Activated CD4-positive, alpha-beta T cell treated with anti-CD3 and anti-CD28 coated beads, Interleukin-2, amount 10 ng/mL, durations not matched to agents 24 days and 14 days (primary cell): ENCODE measurements at places on chromosomes 3 and 15. TPM values are rescaled to one million over a fixed set of nuclear protein-coding genes. Genes with fewer than 3 reads are reported as not detected.
A peak's percentile ranks its signal among the peaks of the same experiment; 100 is the strongest.

DNA sequence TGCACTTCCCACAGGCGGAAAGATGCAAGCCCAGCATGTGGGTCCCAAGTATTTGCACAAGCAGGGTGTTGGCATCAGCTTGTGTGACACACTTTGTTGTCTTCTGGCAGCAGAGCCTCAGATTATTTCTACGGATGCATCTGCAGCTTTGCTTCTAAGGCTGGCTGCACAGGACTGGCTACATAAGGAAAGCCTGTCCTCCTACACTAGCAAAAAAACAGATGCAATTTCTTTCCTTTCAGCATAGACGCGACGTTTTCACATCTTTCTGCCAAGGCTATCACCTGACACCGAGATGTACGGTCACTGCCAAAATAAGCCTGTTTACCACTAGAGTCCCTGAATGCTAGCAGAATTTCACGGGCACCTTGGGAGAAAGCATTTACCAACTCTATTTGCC lies 13.5 kb downstream of the MRPS11 start:
- DNase-seq: no peak

NPAP1 gene
- total RNA-seq: not detected in 2 replicates

- no peak for DNase-seq
Observed at GRCh38 chr15:58431221-58432149, at the start of gene LIPC. LIPC (plus strand) TSS chr15:58431991; CDS start chr15:58432033, 42 bp downstream.

GRCh38 chr3:37237252-37237651 lies 62.9 kb upstream of the LRRFIP2 start:
- no peak for DNase-seq

RHOV gene
- 1.0 and 1.5 TPM in 2 replicates for total RNA-seq

DNA sequence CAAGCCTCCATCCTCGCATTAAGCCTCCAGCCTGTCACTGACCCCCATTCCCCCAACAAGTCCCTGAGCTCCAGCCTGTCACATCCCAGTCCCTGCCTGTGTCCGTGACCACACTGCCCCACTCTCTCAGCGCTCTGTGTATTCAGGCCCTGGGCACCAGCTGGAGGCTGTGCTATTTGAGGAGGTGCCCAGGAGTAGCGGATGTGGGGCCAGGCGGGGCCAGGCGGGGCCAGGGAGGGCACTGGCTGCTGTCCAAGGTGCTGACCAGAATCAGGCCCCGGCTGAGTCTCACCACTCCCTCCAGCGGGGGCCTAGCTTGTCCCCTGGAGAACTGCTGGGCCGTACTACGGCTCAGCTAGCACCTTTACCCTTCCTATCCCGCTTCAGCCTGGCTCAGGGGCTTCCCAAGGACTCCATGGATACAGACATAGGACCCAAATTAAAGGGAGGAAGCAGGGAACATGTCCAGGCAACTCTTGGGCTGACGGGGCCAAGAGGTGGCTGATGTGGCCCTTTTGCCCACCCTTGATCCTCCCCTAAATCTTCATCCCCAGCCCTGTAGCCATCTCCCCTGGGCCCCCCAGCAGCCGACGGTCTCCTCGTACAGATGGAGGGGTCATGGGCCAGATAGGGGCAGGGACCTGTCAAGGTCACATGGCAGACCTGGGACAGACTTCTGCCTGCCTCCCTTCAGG lies 1.1 kb downstream of the HHATL start:
- peak; percentile 91 for DNase-seq

DNA sequence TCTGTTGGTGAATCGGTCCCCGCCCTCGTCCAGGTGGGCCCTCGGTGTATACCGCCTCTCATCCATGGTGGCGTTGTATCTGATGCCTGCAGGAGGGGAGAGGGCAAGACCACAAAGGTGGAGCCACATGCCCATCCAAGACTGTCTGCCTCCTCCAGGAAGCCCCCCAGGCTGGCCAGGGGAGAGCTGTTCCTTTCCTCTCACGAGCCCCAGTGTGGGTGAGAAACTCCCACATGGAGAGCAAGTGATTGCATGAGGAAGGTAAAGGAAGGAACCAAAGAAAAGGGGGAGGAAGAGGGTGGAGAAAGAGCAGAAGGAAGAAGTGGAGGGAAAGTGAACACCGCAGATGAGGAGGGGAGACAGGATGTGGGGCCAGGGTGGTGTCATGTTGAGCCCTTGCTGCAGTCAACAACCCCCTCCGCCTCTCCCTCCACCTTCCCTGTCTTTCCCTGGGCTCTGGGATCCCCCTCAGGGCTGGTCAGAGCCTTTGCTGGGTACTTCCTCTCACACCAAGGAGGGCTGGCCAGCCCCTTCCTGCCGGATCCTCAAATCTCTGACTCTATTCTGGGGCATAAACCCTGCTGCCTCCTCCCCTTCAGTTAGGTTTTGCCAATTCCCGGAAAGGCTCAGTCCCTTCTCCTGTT lies 49.3 kb downstream of the FEM1B start:
- DNase-seq: peak; percentile 62

- DNase-seq: no peak
Observed at GRCh38 chr15:57037548-57037947, 119.1 kb downstream of the TCF12 start.

DNA sequence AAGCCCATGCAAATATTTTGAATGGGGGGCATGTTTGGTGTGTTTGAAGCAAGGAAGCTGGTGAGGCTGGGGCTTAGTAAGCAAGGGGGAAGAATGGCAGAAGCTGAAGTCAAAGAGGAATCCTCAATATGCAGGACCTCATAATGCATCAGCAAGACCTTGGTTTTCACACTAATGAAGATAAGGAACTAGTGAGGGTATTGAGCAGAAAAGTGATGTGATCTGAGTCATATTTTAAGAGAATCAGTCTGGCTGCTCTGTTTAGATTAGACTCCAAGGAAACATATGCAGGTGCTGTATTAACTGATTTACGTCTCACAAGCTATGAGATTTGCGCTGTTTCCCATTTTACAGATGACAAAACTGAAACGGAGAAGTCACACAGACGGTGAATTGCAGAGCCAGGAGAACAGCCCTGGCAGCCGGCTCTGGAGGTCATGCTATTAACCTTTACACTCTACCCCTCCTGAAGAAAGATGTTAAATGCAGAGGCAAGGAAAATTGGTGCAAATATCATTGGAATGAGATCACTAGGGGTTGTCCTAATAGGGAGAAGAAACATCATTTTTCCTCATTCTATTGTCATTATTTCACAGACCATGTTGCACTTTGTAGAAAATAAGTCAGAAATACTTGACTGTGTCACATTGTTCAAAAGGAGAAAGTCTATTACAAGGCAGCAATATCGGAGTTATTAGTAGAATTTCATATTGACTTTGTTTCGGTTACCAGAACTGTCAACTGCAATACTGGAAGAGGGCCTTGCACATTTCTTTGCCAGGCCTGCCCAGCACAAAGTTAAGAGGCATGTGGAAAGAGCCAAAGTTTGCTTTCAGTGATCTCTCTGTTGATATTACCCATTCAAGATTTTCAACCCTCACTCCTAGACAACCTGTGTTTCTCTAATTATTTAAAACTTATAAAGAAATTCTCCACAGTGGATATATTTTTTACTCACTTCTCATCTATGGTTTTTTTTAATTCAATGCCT lies 64.9 kb downstream of the COL8A1 start:
- DNase-seq: no peak

TLR9 gene
- total RNA-seq: 0.17 and 0.42 TPM in 2 replicates

DNA sequence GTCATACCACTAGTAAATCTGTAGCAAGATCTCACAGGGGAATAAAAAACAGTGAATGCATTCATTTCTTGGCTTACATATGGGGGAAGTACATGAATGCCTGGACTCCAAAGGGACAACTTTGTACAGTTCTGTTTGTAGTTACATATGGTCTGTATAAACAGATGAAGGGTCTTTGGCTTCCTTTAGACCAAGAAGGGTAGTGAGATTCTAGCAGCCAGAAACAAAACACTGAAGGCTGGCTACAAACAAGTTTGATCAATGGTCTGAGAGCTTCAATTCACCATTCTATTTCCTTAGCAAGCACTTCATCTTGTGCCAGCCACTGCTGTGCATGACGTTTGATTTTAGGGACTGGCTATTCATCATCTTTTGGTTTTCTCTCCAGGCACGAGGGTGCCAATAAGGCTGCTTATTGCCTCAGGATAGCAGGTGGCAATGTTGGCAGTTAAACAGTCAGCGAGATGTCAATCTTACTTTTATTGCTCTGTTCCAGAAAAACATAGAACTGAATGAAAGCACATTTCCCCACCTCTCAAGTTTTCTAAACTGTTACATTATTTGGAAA lies 313.7 kb upstream of the COL8A1 start:
- no peak for DNase-seq

- no peak for DNase-seq
Observed at GRCh38 chr15:87631093-87631492, 625.4 kb downstream of the NTRK3 start.

- DNase-seq: no peak
Observed at GRCh38 chr3:2937592-2937991, 172.6 kb downstream of the IL5RA start.

ARHGAP31 gene
- total RNA-seq: 9.5 and 11.0 TPM in 2 replicates

DNA sequence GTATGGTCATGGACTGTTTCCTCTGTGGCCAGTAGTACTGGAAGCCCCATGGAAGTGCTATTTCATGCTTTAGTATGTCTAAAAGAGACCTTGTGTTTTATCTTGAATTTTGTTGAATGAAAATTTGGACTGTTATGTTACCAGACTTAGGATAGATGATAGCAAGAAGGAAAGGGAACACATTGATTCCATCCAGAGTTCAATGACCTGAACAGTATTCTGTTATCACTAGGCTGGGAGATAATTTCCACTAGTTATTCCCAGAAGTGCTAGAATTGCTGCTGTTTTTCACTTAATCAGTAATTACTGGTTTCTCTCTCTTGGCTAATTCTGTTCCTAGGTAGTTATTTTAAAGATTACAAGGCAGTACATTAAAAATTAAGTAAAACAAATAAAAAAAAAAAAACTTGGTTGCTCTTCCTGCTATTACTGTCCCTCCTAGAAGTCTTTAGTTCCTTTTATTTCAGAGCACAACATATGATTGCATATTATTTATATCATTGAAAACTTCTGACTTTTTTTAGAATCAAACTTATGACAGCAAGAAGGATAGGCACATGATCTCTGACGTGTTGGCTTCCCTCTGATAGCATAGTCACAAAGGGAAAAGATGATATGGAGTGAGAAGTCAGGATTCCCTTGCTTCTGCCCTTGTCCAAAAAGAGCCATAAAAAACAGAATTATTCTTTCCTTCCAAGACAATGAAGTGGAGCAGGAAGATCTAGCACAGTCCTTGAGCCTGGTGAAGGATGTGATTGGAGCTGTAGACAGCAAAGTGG lies 72.2 kb downstream of the KLHL25 start:
- no peak for DNase-seq

DNA sequence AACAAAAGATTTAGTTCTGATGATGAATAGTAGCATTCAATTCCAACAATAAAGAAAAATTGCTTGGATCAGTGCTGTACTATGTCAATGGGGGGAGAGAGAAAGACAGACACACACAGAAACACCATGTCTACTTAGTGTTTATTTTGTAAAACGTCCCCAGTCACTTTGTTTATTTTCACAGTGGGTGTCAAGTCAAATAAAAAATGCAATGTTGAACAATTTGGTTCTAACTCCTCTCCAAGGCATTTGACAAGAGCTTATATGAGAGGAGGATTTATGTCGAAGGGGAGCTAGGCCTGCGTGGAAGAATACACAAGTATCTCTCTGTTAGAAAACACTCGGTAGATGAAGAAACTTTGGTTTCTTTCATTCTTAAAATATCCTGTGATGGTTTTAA lies 201.7 kb upstream of the SLC2A2 start:
- peak; percentile 19 for DNase-seq

LRRC49 gene
- total RNA-seq: not detected in 2 replicates

ANP32A gene
- total RNA-seq: 280 and 302 TPM in 2 replicates

DNA sequence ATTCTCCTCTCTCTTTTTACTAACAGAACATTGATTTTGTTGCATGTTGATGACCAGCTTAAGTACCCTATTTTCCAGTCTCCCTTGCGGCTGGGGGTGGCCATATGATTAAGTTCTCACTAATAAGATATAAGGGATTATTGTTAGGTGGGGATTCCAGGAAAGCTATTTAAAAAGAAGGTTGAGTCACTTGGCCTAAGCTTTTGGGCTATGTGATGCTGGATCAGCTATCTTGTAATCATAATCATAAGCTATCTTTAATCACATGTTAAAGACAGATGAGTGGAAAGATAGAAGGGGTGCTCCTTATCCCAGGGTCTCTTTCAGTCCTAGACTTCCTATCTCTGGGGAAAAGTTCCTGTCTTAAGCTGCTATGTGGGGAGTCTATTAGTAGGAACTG lies 59.9 kb downstream of the CGNL1 start:
- no peak for DNase-seq

PIGZ gene
- total RNA-seq: 1.7 and 1.9 TPM in 2 replicates

DNA sequence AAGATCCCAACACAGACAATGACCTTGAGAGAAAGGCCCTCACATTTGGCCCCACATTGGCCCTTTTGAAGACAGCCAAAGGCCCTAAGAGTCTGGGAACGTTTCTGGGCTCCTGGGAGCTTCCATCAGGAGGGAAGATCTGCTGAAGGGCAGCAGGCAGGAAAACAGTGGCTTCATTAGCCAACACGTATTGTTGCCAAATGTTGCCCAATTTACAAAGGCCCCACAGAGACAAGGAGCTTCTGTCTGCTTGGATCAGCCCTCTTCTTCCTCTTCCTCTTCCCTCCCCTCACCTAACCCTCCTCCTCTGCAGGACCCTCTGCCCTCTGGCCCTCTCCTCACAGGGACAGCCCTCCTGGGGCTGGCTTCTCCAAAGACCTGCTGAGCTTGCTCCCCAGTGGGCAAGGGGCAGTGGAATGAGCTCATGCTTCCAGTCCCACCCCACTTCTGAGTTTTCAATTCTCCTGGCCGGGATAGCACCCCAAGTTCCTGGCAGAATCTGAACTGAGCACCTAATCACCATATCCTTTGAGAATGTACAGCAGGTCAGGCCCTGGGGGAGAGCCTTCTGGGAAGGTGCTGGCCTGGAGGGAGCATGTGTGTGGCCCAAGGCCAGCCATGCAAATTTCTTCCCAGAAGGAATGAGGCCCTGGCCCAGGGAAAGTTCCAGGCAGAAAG lies 5.1 kb upstream of the LTF start:
- no peak for DNase-seq

DNA sequence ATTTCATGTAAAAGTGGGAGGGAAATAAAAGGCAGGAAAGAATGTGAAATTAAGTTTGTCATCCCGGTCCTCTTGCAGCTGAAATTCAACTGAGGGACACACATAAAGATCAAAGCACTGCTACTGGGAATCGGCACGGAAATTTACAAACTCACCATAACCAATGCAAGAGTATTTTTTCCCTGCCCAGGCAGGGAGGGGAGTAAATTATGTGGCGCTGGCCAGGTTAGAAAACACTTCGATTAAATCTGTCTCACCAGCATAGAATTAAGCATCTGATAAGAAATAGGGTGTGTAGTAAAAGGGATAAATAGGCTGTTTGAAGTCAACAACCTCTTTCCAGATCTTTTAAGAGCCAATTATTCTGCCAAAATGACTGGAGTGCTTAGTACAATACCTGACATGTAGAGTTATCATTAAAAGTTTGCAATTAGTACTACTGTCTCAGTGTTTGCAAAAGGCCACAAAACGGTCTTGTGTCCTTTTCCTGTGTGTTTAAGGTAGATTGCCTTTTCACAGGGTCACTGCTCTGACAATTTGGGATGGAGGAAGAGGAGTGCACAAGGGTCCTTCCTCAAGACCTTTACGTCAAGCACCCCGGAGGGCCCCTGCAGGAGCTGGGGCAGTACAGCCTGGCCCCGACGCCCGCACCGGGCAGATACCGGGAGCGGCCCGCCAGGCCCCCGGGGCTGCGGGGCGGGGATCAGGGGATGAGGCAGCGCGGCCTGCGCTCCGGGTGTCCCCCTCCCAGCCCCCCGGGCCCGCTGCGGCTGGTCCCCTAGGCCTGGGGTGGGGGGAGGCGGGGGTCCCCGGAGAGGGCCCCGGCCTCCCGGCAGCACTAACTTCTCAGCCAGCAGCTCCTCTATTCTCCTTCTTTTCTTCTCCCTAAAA lies 651 bp downstream of the UBA3 start:
- DNase-seq: peak; percentile 77

GRCh38 chr3:122168044-122168443 lies 15.4 kb upstream of the CASR start:
- DNase-seq: no peak
